ENCODE measurements at places on chromosomes 2 and 18.

- DNase-seq: no peak
Observed at GRCh38 chr2:54610700-54611099, 112.8 kb upstream of the EML6 start.

DNA sequence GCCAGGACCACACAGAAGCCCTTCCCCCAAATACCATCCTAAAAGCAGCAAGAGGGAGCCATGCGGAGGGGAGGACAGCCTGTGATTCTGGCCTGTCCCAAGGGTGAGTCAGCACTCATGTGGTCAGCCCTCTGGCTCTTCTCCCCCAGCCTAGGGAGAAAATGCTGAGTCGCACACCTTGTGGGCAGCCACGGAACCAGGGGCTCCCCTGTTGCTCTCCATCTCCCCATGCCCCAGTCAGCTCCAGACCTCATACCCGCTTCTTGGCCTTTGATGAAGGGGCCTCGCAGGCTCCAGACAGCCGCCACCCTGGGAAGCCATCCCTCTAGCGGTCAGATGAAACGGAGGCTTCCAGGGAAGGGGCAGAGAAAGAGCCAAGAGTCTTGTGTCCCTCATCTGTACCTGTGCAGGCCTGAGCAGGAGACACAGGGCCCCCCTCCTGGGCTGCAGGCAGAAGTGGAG is 181.3 kb upstream of the SIX2 start:
- DNase-seq: no peak

- DNase-seq: no peak
Observed at GRCh38 chr2:116820986-116821385, 993.5 kb upstream of the DDX18 start.

- no peak for DNase-seq
Observed at GRCh38 chr2:64562148-64562784, 38.1 kb downstream of the AFTPH start.

DNA sequence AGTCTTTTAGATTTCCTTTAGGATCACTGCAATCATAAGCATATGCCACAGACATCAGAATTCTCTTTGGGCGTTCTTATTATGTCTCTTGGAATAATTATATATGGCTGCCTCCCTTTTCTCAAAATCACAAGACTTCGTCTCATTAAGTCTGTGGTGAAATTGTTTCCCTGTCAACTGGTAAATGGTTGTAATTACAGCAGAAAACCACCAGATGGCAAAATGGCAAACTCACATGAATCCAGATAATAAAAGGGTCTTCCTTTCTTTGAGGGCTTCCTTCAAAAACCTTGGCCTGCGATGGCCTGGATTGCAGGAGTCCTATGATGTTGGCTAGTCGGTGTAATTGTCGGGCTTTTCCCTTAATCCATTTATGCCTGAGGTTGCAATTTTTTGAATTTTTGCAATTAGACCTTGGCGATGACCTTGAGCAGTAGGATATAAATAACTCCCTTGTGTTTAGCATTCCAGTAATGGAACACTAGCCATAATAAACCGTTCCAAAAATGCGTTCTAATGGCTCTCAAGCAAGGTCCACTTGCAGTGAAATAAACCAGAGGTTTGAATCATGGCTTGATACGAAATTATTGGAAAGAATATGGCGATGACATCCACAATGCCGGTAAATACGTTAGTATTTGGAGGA is 656.4 kb downstream of the MBD2 start:
- no peak for DNase-seq

DNA sequence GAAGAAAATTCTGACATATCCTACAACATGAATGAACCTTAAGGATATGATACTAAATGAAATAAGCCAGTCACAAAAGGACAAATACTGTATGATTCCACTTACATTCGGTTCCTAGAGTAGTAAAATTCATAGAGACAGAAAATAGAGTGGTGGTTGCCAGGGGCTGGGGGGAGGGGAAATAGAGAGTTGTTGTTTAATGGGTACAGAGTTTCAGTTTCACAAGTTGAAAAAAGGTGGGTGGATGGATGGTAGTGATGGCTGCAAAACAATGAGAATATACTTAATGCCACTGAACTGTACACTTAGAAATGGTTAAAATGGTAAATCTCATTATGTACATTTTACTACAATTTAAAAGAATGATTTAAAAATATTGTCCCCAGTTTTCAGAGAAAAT is 53.3 kb upstream of the NFU1 start:
- no peak for DNase-seq

DNA sequence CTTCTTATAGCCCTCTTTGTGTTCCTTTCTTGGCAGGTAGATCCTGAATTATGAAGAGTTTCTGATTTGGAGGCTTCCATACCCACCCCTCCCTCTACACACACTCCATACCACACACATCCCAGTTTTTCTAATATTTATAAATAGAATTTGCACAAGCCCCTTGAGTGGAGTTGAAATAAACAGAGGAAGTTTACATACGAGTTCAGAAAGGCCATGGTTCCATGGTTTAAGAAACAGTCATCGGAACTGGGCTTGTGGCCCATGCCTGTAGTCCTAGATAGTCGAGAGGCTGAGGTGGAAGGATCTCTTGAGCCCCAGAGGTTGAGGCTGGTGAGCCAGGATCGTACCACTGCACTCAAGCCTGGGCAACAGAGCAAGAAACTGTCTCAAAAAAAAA is 62.7 kb upstream of the TANC1 start:
- DNase-seq: no peak

- no peak for DNase-seq
Observed at GRCh38 chr2:73111073-73112025, 1.4 kb downstream of the RAB11FIP5 start.

DNA sequence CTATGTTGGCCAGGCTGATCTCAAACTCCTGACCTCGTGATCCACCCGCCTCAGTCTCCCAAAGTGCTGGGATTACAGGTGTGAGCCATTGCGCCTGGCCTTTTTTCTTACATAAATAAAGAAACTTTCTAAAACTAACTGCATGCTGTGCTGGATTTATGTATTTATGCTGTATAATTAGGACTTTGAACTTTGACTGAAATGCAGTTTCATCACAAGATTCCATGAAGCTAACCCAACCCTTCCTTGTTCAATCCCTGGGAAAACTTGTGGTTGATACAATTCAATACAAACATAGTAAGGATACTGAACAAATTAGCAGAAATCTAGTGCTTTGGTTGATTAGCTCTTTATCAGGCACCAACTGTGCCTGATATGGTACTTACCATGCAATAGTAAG is 20.9 kb upstream of the SLC35F5 start:
- DNase-seq: no peak

- no peak for DNase-seq
Observed at GRCh38 chr2:176488431-176488830, 219.2 kb downstream of the MTX2 start.

GRCh38 chr18:25144820-25145219 is 207.1 kb downstream of the ZNF521 start:
- DNase-seq: no peak

- DNase-seq: no peak
Observed at GRCh38 chr2:86541334-86541733, 21.9 kb downstream of the CHMP3 start.

GRCh38 chr2:220648628-220649027 is 923.5 kb downstream of the EPHA4 start:
- no peak for DNase-seq

DNA sequence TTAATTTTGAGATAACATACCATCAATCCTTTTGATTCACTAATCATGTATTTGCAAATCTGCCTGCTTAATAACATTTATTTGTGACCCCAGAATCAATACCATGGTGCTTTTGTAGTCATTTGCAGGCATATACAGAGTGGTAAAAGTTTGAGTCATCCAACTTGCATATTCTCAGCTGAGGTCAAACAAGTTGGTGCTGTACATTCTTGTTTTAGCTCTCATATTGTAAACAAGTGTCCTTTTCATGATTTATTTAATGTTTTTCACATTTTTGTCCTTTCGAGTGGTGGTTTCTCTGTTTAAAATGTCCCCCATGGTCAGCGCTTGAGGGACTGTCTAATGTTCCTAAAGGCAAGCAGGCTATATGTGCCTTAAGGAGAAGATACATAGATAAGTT is 17.5 kb downstream of the RAB27B start:
- DNase-seq: no peak

- DNase-seq: peak; percentile 74
Observed at GRCh38 chr2:9800975-9801726, 42.1 kb upstream of the TAF1B start.

DNA sequence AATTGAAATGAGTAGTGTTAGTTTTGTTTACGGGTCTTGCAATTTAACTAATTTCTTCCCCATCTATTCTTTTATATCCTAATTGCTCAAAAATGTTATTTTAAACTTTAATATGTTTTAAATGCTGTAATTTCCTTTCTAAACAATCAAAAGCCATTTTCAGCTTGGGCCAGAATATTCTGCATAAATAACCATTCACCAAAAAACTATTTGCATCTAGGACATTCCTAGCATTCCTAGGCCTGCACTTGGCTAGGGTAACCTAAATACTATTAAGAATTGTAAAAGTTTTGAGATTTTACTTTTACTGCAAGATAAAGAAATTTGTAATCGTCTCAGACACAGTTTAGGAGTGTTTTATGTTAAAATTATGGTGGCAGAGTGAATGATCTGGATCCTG is 7.8 kb upstream of the ETAA1 start:
- DNase-seq: no peak
